Activated CD4-positive, alpha-beta T cell treated with anti-CD3 and anti-CD28 coated beads, Interleukin-2, amount 50 U/mL, for 48 hours (primary cell): ENCODE measurements at places on chromosomes 16 and 17.

- no peak for DNase-seq
Measured at GRCh38 chr16:49354101-49354500, 19.5 kb upstream of the C16orf78 start.

GRCh38 chr17:7916808-7917207 lies 719 bp upstream of the RNF227 start:
- DNase-seq, result no peak

- DNase-seq, result no peak
Measured at GRCh38 chr17:68777856-68778694, 176.9 kb upstream of the FAM20A start.

DNA sequence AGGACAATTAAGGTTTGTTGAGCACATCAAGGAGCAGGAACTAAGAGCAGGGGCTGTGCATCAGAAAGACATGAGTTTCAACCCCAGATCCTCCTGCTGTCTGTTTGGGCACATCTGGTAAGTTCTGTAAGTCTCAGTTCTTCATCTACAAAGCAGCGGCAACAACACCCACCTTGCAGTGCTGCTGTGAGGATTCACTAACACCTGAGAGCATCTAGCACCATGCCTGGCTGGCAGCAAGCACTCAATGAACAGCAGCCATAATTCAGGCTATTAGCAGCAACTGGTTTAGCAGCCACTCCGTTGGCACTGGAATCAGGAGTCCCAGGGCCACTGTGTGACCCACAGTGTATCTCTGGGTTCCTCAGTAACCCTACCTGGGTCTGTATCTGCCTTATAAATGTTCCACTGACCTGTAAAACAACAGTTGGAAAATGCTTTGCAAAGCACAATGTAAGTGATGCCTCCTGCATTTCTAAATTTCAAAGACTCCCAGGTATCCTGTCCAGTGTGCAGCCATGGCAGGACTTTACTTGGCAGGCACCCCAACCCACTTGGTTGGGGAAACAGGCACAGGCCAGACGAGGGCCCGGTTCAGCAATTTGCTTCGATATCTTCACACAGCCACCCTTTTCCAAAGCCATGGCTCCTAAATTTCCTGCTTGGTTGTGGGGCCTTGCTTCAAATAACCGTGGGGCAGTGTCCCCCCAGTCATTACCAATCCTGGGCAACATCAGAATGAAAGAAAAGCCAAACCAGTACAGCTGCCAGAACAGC lies 4.2 kb downstream of the ST3GAL2 start:
- DNase-seq, result no peak
